Activated naive CD8-positive, alpha-beta T cell treated with anti-CD3 and anti-CD28 coated beads, Interleukin-2, amount 10 ng/mL, durations not matched to agents 7 days and 5 days (primary cell): ENCODE measurements at places on chromosomes 5 and 9. TPM values are rescaled to one million over a fixed set of nuclear protein-coding genes. Genes with fewer than 3 reads are reported as not detected.

Gene F2R
- total RNA-seq, result 23.7 TPM

Gene CLIC3
- total RNA-seq, result 14.7 TPM

Gene OR1Q1
- not detected for total RNA-seq

Gene IFNE
- 0.61 TPM for total RNA-seq

Gene ALDH1A1
- 1.3 TPM for total RNA-seq

Gene RIMOC1
- 27.3 TPM for total RNA-seq

Gene PRXL2C
- total RNA-seq, result 6.2 TPM

Gene OR1J2
- not detected for total RNA-seq

Gene PDE6A
- not detected for total RNA-seq

Gene MUSK
- total RNA-seq, result not detected
